ENCODE measurements at places on chromosomes 7 and 10.

DNA sequence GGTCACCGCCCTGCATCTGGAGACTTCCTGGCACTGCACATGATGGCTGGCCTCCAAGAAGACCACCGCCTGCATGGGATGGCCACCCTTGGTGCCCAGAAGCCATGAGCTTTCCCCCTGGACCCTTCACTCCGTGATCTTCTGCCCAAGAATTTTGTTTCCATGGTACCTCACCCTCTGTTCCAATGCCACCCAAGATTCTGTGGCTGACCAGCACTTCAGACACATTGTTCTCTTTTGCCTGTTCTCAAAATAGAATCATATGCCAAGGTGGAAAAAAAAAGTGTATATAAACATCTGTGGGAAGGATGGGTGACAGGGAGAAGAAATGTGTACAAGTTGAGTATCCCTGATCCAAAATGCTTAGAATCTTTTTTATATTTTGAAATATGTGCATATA lies 12.1 kb downstream of the HTR7 start:
- DNase-seq: no peak

- DNase-seq: no peak
Observed at GRCh38 chr10:69439813-69440506, 11.3 kb upstream of the TSPAN15 start.

GRCh38 chr7:104761892-104762291 lies 252.1 kb upstream of the KMT2E start:
- no peak for DNase-seq

GRCh38 chr7:156217803-156218202 lies 405.5 kb upstream of the SHH start:
- DNase-seq: no peak

DNA sequence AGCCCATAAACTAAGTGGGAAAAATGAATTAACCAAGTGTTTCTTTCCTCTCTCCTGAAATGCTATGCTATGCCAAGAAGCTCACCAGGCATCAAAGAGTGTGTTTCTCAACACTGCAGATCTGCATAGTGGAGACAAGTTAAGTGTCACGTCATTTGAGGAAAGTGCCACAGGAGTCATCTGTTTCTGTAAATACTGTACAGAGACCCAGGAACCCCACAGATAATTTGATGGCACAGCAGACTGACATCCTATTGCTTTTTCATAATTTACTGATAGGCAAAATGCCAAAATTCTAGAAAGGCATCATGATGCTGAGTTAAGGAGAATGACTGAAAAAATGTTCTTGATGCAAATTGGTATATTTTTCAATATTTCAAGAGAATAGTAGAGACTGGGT lies 124.3 kb downstream of the NRCAM start:
- no peak for DNase-seq

- no peak for DNase-seq
Observed at GRCh38 chr7:140539461-140539860, 60.2 kb upstream of the MKRN1 start.

DNA sequence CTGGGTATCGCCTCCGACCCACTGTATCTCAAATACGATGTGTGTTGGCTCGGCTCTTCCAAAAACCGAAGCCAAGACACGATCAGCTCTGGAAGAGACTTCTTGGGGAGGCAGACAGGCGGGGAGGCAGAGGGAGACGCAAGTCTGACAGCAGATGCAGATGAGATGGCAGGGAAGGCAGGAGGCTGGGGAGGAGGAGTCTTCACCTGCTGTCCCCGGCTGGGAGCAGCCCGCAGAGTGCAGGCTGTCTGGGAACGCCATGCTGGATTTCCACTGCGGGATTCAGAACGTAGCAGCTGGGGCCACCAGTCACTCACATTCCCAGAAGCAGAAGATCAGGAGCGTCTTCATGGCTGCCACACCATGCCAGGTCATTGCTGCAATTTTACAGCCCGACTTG lies 29.4 kb downstream of the CTBP2 start:
- DNase-seq: no peak

DNA sequence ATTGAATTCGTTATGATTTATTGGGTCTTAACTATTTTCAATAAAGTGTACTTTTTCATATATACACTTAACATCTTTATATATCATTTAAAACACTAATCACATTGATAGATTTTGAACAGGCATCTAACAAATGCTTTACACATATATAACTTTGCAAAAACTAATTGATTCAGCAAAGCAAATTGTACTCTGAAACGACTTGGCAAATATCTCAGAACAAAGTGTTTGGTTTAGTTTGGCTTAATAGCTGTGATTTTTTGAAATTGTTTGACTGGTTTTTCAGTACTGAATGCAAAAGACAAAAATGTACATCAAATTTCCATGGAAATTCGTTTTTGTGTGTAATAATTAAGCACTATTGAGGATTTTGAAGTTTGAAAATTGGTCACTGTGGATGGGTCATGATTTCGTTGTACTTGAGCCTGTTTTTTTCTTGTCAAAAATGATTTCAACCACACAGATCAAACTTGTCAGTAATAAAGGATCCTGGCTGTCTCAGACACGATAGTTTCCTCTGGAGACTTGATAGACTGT lies 125.3 kb upstream of the SLC25A13 start:
- DNase-seq: no peak

DNA sequence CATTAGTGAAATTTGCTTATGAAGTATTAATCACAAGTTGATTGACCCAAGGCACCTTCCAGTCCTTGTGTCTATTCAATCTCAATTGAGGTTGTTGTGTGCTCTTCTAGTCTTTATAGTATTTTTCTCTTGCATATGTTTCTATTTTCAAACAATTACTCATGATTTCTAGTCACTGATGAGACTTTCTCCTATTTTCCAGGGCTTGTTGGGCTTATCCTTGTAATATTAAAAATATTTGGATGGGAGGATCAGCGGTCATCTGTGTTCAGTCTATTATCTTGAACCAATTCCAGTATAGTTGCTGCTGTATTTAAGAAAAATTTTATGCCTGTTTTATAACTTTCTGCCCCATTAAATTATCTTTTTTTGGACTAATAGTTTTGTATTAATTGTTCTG lies 154.4 kb downstream of the PTEN start:
- no peak for DNase-seq

GRCh38 chr10:71651928-71652327 lies 67.7 kb downstream of the C10orf105 start:
- DNase-seq: no peak

GRCh38 chr10:131685576-131685975 lies 215.2 kb upstream of the PPP2R2D start:
- DNase-seq: no peak

- DNase-seq: no peak
Observed at GRCh38 chr10:23354630-23355279, 10.2 kb upstream of the C10orf67 start.

DNA sequence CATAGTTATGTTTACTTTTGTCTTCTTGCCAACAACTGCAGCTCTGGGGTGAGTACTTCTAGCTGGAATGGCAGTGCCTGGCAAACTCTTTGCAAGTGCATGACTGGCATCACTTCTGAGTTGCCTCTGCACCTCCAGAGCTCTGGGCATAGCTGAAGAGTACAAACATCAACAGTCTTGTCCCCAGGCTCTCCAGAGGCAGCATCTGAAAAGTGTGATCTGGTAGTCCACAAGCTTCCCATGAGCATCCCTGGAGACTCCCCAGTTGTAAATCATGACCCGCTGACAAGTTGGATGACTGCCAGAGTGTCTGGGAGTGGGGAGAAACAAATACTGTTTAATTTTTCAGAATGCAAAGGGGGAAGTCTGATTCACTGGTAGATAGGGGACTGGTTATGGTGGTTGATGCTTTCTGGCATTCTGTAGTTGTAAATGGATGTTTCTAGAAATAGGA lies 138.9 kb upstream of the CDK13 start:
- no peak for DNase-seq

GRCh38 chr10:52136921-52137320 lies 177.2 kb upstream of the DKK1 start:
- no peak for DNase-seq
